ENCODE measurements at places on chromosomes 12 and 14.
A peak's percentile ranks its signal among the peaks of the same experiment; 100 is the strongest.

GRCh38 chr14:68133856-68134255 lies 314.3 kb downstream of the RAD51B start:
- DNase-seq = no peak

DNA sequence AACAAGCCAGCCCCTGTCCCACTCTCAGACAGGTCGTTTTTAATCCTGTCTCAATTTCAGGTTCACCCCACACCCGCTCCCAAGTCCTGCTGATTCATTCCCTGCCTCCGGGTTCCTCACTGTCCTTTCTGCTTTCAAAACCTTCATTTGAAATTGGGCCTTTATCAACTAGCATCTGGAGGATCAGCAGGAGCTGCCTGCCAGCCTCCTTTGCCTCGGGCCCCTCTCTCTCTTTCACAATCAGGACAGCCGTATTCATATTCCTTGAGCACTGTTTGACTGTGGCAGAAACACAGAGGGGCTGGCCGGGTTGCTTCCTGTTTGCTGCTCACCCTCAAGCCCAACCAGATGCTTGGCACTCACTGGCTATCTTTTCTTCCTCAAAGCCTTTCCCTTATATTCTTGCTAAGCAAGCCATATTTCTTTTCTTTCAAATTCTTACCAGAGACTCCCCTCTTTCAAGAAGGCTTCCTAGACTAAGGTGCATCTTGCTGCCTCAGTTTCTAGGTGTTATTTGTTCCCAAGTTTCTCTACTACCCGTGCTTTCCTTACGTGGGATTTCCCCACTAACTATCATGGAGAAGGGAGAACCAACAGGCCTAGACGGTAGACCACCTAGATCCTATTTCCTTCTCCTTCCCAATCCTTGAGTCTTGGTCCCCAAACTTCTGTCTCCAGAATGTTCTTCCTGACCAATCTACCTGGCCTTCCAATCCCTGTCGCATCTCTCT lies 3.0 kb downstream of the GALNT6 start:
- no peak for DNase-seq

DNA sequence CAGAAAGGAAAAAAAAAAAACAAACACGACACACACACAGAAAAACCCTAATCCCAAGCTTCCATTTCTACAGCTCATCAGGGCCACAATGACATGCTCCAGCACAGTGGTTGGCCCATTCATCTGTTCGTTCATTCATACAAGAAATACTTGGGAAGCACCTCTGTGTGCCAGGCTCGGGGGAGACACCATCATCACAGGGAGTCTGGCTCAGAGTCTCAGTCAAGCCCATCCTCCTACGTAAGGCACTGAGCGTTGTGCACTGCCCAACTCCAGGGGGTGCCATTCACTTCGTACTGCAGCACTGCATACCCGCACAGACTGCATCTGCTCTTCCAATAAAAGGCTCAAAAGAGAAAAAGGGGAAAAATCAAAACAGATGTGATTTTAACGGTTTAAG lies 15.3 kb downstream of the VPS37B start:
- no peak for DNase-seq

DNA sequence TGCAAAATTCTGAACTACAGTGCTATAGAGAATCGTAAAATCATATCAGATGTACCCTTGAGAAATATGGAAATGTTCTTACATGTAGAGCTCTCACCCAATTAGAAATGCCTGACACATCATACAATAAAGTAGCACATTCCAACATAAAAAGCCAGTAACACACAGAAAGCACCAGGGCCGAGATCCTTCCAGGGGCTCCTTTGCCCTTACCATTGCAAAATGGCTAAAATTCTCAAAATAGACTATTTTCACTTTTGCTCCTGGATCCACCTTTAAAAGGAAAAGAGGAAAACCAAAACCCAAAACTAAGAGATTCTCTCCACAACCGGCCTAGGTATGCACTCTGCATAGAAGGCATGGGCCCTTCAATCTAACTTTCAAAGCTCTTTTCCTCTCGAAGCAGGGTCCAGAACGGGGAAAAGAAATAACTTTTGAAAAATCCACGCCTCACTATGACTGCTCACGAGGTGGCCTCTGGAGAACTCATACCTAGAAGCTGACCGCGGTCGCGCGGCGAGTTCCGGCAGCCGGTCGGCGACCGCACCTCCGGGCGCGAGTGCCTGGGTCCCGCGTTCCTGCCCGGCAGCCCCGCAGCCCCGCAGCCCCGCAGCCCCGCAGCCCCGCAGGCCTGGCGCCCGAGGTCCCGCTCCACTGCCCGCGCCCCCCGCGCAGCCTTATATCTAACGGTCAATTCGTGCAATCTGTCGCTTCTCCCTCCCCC lies 2.7 kb downstream of the OTX2 start:
- DNase-seq = no peak

- DNase-seq = no peak
Measured at GRCh38 chr12:128727461-128727860, 96.3 kb downstream of the SLC15A4 start.

DNA sequence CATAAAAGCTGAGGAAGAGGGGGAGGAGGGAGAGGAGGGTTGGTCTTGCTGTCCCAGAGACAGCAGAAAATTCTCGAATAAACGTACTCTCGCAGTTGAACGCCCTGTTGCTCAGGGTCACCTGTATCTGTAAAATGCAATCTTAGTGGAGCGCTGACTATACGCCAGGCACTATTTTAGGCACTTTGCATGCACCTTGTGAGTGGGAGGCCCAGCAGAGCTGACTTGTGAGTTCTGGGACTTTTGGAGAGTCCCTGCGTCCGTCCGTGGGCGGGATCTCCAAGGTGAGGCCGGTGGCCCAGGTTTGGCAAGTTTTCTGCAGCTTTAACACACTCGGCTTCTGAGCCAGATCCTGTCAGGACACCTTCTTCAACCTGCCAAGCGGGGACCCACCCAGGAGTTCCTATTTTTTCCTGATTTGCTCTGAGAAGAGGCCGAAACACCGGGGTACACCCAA lies 32.5 kb upstream of the PLEKHG6 start:
- DNase-seq = no peak

DNA sequence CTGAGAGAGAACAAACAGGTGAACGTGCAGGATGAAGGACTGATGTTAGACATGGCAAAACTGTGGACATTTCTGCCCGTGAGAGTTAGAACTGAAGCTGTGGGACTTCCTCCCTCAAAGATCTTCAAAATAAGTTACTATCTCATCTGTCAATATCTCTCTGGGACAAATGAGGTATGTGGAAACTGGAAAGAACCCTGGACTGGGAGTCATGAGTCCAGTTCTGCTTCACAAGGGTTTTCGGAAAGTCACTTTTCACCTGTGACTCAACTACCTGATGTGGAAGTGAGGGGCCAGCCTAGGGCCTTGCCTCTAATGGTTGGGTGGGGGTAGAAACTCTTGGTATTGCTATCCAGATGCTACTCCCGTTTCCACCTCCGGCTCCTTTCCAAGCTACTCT lies 47.3 kb downstream of the RAB35 start:
- DNase-seq = no peak

- no peak for DNase-seq
Measured at GRCh38 chr14:90053044-90053443, 8.8 kb upstream of the KCNK13 start.

DNA sequence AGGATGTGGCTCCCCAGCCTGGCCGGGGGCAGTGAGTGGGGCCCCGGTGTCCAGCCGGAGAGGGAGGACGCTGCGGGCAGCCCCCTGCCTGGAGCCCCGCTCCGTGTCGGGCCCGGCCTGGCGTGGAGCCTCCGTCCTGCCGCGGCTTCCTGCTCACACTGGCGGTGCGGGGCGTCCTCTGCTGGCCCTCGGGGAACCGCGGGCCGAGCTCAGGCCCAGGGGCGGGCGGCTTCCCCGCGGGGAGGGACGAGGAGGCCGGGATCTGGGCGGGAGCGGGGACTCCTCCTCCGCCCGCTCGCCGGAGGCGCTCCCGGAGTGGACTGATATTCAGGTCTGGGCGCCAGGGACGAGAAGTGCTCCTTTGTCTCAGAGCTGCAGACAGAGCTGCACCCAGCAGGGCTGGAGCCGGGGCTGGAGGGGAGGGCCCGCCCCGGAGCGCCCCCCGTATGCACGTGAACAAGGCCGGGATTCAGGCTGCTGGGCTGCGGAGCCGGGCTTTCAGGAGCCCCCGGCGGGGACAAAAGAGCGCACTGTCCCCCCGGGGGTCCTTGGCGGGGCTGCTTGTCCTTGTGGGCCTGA lies 2.2 kb downstream of the MMP17 start:
- DNase-seq = peak; percentile 40

DNA sequence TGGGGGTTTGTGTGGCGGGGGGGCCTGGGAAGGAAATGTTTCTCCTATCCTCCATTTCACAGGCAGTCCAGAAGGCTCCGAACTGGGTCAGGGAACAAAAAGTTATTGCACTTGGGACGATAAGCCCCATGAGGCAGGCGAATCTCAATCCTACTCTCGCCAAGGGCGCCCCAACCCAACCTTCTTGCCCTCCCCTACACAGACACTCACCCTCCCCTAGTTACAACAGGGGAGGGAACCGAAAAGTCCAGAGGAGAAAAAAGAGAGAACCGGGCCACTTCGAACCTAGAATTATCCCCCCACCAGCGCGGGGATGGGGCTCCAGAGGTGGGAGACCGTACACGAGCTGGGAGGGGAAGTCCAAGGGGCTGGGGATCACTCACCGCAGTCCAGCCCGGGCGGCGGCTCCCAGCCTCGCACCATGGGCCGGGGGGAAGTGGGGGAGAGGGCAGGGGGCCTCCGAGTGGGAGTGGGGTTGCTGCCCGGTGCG lies 357 bp downstream of the HOMEZ start:
- no peak for DNase-seq

All from SHP77 treated with DMSO at 0.1 percent for 48 hours (cell line).